ENCODE measurements at places on chromosomes 2 and 18. TPM values are rescaled to one million over a fixed set of nuclear protein-coding genes. Genes with fewer than 3 reads are reported as not detected.

OBSL1 gene
- polyA plus RNA-seq, result 62.1 TPM

CYP1B1 gene
- 13.7 TPM for polyA plus RNA-seq

GRCh38 chr2:29878898-29879297, 42.5 kb downstream of the ALK start:
- DNase-seq, result no peak

DNA sequence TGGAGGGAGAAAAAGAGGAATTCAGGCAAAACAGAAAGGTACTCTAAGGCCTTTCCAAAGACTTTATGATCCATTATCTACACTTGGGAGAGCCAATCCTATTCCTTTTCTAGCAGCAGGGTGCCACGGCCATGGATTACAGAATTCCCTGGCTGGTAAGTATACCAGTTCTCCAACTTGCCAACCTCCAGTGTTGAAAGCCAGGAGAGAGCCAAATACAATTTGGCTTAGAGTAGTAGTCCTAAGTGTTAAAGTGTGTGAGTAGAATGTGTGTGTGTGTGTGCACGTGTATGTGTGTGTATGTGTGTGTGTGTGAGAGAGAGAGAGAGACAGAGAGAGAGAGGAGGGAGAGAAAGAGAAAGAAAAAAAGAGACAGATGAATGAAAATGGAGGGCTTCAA, 43.3 kb downstream of the WDPCP start:
- no peak for DNase-seq

DNA sequence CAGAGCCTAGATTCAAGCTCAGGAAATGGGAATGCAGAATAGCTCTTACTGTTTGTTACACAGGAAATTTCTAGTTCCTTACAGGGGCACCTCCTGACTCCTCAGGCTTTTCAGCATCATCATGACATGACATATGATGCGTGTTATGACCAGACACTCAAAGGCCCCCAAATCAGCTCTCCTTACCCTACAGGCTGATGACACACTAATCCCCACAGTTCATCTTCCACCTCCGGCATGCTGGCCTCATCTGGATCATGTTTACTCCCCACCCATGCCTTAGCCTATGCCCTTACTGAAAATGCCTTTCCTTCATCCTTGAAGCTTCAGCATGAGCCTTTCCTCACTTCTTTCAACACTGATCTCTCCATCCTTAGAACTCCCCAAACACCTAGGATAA, 356.9 kb downstream of the SETBP1 start:
- no peak for DNase-seq

PRR30 gene
- not detected for polyA plus RNA-seq

DNA sequence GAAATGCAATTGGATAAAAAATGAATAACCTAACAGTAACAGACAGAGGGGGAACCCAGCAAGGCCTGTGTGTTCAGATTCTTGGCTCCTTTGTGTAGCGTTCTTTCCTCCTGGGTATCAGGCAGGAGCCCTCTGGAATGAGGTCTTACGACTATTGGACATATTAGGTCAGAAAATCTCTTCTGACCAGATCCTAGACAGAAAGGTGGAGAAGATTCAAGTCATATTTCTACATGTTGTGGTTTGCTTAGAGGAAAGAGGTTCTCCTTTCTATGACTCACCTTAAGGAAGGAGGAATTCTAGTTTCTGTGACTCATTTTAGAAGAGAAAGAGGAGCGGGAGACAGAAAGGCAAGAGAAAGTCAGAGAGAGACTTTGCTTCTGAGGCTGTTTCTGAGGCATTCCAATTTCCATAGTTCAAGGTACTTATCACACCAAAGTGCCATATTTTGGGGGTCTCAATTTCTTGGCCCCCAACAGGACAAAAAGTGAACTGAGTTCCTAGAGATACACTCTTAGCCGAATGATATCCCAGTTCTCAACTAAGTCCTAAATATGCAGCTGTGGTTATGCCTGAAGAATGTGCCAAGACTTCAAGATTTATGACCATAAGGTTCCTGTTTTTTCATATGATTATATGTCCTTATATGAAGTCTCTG, 618.6 kb downstream of the ZEB2 start:
- DNase-seq, result no peak

- DNase-seq, result peak; percentile 27
These were observed 491 bp downstream of the ALK start for GRCh38 chr2:29920631-29921559.

CGREF1 gene
- polyA plus RNA-seq, result 3.2 TPM

DSG4 gene
- not detected for polyA plus RNA-seq

- no peak for DNase-seq
These were observed 48.4 kb upstream of the CPO start for GRCh38 chr2:206890926-206891325.

Data from stomach (tissue), 19 donors.